ENCODE measurements at places on chromosomes 11 and 22.

DNA sequence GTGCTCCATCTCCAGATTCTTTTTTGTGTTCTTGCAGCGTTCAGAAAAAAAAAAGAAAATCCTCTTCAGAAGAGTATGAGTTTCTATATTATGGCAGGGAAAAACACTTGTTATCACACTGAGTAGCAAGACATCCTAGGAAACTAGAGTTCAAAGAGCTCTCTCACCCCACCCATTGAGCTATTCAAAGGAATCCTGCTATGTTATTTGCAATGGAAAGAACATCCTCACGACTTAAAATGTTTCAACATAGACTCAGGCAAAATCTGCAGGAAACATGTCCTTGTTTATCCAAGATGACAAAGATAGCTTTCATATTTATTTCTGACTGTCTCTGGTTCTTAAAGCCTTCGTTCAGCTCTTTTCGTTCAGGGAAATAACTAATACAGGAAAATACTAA lies 331.6 kb upstream of the ANO5 start:
- DNase-seq: no peak

GRCh38 chr11:134412203-134413042 lies at the start of gene B3GAT1:
B3GAT1 (minus strand) TSS chr11:134412242; CDS start chr11:134387659, 24,583 bp downstream.
- no peak for DNase-seq

DNA sequence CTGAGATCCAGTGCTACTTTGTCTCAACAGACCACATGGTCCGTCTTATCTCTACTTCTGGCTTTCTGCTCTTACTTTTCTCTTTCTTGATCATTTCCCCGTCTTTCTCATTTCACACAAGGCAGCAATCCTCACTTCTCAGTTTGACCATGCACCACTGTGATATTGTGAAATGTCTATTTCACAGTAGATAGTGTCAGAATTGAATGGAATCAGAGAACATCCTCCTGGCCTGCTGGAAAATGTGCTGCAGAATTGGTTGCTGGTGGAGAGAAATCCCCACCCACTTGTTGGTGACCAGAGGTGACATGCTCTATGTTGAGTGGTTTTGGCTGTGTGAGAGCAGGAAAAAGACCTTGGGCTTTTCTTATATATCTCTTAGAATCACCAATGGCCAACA lies 57.8 kb upstream of the RCN1 start:
- no peak for DNase-seq

GRCh38 chr11:29879560-29879959 lies 137.3 kb downstream of the KCNA4 start:
- DNase-seq: no peak

DNA sequence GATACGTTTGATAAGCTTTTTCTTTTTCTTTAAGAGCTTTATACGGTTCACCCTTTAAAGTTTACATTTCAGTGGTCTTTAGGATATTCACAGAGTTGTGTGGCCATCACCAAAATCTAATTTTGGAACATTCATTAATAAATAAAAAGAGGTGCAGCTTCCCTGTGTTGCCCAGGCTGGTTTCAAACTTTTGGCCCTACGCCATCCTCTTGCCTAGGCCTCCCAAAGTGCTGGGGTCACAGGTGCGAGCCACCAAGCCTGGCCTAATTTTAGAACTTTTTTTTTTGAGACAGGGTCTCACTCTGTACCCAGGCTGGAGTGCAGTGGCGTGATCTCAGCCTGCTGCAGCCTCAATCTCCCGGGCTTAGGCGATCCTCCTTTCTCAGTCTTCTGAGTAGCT lies 30.6 kb downstream of the MED15 start:
- DNase-seq: no peak

GRCh38 chr11:59200423-59200746 lies 12.3 kb downstream of the MPEG1 start:
- DNase-seq: peak; percentile 19

- DNase-seq: no peak
Measured at GRCh38 chr11:127061947-127062346, 61.4 kb upstream of the KIRREL3 start.

DNA sequence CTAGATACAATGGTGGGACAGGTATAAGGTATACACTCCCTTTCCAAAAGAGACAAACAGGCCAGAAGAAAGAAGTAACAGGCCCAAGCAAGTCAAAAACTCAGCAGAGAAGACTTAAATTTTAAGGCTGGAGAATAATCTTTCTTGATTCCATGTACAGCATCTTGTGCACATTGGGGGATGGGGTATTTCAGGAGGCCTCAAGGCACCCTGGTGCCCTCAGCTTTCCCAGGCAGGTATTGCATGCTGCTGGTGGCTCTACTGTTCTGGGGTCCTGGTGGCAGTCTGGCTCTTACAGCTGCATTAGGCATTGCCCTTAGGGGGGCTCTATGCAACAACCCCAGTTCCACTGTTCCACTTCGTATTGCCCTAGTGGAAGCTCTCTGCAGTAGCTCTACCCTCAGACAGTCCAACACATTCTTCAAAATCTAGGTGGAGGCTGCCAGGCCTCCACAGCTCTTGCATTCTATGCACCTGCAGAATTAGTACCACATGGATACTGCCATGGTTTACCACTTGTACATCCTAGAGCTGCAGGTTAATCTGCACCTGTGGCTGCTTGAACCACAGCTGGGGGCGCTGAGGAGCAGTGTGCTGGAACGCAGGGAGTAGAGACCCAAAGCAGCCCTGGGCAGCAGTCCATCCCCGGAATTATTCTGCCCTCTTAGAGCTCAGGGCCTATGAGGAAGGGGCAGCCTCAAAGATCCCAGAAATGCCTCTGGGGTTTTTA lies 4.2 kb upstream of the CTSC start:
- DNase-seq: no peak

GRCh38 chr11:41788177-41788576 lies 328.7 kb upstream of the LRRC4C start:
- DNase-seq: no peak

GRCh38 chr11:78030429-78031325 lies 7.6 kb upstream of the KCTD14 start:
- peak; percentile 68 for DNase-seq

DNA sequence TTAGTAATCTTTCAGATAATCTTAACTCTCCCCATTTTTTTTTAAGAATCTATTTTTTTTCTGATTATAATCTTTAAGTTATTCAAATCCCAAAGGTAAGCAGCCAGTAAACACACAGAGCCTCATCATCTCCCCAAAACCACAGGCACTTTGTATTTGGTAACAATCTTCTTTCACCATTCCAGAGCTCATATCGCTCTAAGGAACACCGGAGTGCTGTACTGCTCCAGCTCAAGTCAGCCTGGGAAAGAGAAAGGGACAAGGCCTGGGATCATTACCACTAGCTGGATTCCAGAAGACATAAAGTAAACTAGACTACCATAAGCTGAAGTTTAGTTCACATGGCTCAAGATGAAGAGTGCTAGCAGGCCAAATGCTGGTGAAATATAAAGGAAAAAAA lies 73.0 kb upstream of the APOA1 start:
- no peak for DNase-seq
